Stimulated activated CD8-positive, alpha-beta memory T cell treated with anti-CD3 and anti-CD28 coated beads, Interleukin-7, amount 100 ng/mL, for 4 hours (primary cell): ENCODE measurements at places on chromosomes 2 and 18.

DNA sequence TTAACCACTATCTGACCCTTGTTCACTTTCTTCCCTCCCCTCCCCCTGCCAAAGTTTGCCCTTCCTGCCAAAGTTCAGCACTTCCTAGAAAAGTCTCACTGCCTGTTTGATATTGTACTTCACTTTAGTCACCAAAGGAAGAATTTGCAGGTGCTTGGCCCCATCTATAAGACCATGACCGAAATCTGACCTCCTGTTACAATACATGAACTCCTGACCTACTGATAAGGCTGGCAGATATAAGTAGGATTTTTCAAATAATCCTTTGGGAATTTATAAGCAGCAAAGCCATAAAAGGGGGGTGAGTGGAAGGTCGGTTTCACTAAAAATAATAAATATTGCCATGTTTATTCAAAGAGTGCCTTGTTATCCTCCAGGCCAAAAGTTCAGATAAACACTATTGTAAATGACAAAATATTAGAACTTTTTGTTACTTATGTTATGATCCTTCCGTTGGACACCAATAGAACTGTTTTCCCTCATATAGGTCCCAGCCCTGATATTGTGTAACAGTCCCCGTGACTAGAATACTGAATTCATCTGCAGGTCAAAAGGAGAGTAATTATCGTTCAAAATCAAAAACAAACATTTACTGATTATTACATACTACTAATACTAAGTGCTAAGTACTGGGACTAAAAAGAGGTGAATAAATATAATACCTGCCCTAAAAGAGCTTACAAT lies 277.6 kb downstream of the EXOC6B start:
- DNase-seq: no peak

GRCh38 chr18:67301592-67301991 lies 214.9 kb downstream of the DSEL start:
- DNase-seq: no peak

GRCh38 chr2:47043891-47044239 lies 111.2 kb downstream of the STPG4 start:
- DNase-seq: no peak

DNA sequence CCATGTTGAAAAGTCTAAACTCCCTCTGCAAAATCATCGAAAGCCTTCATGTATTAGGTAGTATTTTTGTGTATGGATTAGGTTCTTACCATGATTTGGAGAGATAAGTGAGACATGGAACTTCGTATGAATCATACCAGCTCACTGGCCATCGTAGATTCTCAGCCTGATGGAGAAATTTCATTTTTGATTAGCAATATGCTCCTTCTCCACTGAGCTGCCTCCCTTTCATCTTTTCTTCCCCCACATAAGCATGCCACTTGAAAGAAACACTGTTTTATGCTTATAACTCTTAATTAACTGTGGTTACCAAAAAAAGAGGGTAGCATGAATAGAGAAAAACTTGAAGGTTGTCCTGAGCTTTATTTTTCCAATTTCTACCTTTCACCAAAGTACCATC lies 111.9 kb downstream of the NCK2 start:
- no peak for DNase-seq

- no peak for DNase-seq
Measured at GRCh38 chr18:56919190-56919589, 227.7 kb upstream of the BOD1L2 start.

- no peak for DNase-seq
Measured at GRCh38 chr2:238441262-238442114, 14.8 kb downstream of the ASB1 start.

DNA sequence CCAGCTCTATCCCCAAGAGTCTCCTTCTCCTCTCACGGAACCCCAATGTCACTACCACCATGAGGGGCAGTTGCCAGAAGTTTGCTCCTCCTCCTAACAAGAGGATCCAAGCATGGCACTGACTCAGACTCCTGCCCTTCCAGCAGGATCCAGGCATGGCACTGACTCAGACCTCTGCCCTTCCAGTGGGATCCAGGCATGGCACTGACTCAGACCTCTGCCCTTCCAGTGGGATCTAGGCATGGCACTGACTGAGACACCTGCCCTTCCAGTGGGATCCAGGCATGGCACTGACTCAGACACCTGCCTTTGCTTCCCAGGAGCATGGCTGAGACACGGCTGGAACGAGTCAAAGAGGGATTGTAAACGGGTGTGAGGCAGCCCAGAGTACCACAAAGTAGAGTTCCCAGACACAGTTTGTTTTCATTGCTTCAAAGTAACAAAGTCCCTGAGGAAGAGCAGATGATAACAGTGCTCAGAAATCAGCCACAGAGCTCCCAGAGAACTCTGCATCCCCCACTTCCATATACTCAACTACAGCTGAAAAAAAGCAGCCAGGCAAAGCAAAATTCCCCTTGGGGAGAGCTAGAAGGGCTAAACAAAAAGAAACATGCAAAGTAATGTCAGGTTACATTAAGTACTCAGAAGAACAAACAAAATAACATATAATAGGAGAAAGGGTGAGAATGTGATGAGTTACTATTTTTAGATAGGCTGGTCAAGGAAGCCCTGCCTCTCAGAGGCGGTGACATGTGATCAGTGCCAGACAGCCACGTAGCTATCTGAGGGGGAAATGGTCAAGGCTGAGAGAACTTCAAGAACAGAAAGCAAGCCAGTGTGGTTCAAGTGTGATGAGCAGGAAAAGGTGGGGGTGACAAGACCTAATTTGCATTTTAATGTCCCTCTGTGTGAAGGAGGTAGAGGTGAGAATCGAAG lies 3.0 kb downstream of the BUB1 start:
- DNase-seq: peak; percentile 35

DNA sequence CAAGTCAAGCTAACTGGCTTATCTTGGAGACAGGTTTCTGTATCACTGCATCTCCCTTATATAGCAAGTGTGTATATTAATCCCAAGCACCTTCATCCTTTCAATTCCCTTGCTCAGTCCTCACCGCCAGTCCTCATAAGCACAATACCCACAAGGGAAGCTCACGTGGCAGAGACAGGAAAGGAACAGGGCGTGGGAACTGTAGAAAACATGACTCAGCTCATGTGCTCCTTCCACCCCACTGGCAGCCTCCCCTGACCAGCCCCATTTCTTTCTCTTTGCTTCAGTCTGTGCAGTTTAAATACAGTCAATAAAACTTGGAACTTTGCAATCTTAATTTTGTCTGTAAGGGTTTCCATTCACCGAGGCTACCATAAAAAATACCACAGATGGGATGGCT lies 36.5 kb upstream of the CDH19 start:
- no peak for DNase-seq

DNA sequence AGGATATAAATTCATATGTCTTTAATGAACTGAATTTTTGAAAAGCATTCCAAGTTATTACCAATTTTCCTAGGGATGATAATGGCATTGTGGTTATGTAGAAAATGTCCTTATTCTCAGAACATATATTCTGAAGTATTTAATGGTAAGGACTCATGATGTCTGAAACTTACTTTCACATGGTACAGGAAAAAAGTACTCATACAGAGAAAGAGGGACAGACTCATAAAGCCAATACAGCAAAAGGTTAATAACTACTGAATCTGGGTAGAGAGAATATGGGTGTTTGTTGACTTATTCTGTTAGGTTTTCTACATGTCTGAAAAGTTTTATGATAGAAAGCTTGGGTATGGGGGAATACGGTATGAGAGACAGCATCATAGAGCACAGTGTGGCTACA lies 84.3 kb upstream of the SERTAD2 start:
- DNase-seq: no peak

DNA sequence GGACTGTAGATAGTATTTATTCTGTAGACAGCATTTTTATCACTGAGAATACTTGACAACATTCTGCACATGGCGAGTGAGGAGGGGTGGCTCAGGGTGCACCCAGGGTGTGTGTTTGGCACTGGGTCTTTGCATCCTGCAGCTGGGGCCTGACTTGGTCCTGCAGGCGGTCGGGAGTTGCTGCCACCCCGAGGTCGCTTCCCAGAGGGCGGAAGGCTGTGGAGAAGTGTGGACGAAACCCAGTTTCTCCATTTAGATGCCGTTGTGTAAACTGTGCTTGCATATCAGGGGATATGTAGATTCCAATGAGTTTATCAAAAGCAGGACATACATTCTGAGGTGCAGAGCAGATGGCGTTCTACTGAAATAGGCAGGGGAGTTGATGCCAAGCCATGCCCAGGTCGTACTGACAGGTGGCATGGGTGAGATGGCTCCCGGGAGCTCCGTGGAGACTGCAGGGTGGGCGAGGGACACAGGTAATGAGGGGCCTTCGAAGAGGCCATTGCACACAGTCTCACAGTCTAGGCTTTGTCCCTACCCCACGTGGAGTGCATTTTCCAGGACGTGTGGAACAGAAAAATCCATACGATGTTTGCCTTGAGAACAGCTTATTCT lies 74.5 kb downstream of the RTP5 start:
- no peak for DNase-seq

DNA sequence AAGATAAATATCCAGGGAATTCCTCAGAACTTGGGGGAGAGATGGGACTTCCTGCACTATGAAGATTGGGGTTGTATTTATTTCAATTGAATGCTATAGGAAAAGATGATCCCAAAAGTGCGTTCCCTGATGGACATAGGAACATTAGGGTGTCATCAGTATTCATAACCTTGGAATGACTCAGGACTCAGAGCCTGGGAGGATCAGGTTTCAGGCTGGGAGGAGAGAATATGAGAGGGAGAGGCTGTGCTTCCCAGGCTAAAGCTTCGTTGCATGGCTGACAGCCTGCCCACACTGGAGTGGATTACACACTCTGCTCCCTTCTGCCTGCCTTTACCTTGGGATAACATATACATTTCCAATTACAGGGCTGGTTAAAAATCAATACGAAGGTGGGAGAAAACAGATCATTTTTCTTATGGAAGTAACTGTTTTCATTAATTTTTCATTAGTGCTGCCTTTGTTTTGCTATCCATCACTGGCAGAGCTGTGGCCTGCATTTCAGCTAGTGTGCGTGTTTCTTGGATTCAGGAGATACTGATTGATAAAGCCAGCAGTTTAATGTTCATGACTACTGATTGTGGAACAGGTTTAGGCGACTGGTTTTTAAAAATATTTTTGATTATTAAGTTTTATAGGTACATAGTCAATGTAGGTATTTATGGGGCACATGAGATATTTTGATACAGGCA lies 118.7 kb downstream of the KCTD1 start:
- DNase-seq: no peak

- DNase-seq: no peak
Measured at GRCh38 chr2:101052147-101052546, 50.1 kb downstream of the RPL31 start.

DNA sequence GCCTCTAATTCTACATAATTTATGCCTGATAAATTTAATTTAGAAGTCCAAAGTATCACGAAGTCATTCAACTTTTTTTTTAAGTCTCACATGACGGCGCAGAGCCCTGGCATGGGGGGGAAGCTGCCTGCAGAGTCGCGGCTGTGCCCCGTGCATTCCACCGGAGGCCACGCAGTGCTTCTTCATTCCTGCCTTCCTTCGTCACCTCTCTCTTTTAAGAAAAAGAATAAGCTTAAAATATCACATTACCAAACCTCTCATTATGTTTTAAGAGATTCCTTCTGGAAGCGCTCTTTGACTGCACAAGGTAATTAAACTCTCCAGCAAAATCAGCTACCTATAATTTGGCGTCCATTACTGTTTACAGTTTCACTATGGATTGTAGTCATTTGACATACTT lies 20.3 kb upstream of the KIDINS220 start:
- no peak for DNase-seq

DNA sequence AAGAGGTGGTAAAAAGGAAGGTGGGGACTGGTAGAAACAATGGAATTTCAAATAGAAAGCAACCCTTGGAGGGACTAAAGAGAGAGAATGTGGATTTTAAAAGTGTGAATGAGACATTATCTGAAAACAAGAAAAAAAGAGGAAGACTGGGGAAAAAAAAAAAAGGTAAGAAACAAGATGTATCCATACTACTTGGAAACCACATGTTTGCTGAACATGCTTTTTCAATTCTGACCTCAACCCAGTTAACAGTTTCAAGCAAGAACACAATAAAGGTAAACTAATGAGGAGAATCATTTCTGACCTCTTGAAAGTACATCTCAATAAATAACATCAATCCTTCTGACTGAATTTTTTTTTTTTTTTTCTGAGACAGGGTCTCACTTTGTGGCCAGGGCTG lies 2.6 kb downstream of the FARSB start:
- DNase-seq: no peak

- DNase-seq: no peak
Measured at GRCh38 chr18:58303363-58303762, 259.3 kb downstream of the NEDD4L start.

DNA sequence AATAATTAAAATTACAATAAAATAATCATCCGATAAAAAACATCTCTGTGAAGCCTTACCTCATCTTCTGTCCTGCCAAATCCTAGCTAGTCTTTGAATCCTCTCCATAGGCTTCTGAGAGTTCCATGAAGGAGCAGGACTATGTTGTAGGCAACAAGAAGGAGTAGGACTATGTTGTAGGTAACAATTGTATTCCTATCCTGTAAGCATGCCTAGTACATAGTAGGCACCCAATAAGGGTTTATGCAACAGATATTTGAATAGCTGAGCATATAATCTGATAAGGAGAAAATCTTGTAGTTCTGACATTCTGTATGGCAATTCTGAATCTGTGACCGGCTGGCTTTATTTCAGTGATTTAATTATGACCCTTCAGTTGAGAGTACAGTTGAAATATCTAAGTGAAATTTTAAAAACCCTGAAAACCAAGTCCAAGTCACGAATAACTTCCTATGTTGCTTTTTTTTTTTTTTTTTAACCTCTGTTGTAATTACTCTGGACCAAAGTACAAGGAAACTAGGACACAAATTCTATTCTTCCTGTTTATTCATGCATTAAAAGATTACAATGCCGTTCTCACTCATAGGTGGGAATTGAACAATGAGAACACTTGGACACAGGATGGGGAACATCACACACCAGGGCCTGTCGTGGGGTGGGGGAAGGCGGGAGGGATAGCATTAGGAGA lies 27.8 kb downstream of the VWA3B start:
- DNase-seq: no peak

- DNase-seq: no peak
Measured at GRCh38 chr18:28112056-28112470, 64.9 kb downstream of the CDH2 start.

GRCh38 chr18:53747210-53747609 lies 477.3 kb downstream of the MBD2 start:
- no peak for DNase-seq

DNA sequence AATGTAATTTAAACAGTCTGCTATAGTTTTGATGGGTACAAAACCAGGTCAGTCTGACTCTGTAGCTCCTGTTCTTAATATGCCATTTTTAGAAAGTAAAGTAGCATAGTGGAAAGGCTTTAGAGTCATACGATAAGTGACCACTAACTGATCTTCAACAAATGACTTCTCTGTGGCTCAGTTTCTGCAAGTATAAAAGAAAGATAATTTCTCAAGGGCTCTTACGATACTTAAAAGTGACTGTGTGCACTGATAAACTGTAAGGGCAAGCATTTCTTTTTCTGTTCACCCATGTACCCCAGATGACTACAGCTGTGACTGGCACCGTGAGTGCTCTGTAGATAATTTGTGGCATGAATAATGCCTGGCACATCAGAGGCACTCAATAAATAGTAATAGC lies 178.7 kb downstream of the LCLAT1 start:
- DNase-seq: no peak
